ENCODE measurements at places on chromosomes 12 and 14.

GRCh38 chr12:107386569-107386968 lies 293.2 kb upstream of the CRY1 start:
- no peak for DNase-seq

DNA sequence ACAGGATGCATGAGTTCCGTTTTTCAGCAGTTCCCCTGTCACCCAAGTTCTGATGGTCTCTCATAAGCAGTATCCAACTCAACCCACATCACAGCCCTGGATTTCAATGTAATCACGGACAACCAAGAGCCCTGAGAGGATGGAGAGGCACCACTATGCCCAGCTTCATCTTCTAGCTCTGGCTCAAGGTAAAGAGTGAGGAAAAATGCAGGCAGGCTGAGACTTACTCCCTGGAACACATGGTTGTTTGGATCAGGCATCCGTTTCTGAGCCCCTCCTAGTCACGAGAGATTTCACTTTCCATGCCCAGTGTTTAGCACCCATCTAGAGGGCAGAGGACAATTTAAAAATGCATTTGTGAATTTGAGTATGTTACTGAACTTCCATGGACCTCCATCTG lies 45.0 kb downstream of the ANO2 start:
- DNase-seq: no peak

DNA sequence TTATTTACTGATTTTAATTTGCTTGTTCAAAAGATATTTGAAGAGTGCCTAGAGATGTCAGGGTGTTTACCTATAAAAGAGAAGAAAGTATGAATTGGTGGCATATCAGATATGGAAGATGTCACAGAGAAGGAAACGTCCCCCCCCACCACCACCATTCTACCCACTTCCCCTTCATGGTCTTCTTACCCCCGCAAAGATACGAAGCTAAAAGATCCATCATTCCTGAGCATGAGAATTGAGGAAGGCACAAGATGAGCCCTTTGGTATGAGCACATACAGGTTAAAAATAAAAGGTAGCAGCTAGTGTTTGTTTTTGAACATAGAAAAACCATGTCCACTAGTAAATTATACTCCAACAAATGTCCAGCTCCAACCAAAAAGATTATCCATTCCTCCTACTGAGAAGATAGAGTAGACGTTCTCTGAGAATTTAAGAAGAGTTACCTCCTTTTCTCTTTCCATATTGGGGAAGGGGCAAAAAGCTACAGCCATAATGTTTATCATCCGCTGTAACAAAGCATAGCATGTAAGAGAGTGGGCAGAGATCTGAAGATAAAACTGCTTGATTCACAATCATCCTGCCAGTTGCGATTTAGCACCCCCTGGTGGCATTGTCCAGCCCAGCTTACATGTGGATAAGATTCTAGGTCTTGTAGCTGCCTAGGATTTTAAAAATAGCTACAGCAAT lies 29.1 kb downstream of the NFYB start:
- peak; percentile 76 for DNase-seq

- DNase-seq: no peak
These were observed 104.3 kb upstream of the SLC35F4 start for GRCh38 chr14:57970175-57970574.

DNA sequence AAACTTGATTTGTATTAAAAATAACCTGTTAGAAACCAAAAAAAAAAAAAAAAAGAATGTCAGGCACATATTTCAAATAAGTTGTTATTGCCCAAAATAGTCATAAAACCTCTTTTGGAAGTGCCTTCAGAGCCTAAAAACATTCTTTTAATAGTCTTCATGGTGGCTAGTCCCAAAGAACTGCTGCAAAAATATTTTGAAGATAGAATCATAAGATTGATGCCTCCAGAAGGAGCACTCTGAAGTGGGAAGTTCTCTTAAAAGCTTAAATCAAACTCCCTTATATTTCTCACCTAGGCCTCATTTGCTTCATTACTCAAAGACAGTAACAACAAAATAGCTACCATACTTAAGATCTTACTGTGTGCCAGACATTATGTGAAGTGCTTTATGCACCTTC lies 27.2 kb upstream of the NT5DC3 start:
- DNase-seq: no peak

DNA sequence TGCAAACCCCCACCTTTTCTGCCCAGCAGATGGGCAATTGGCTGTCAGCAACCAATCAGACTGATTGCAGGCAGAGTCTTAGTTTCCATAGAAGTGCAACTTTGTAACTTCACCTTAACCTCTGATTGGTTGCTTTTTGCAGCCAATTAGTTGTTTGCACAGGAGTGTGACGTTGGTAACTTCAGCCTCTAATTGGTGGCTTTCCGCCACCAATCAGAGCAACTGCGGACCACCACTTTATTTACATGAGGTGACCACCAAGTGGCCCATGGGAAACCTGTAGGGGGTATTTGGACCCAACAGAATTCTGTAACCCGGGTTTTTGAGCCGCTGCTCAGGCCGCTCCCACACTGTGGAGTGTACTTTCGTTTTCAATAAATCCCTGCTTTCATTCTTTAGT lies 32.3 kb downstream of the CDKN1B start:
- DNase-seq: no peak

GRCh38 chr14:74735125-74735524 lies 22.2 kb downstream of the FCF1 start:
- DNase-seq: no peak

GRCh38 chr12:8996682-8997405 lies 7.5 kb downstream of the KLRG1 start:
- no peak for DNase-seq

GRCh38 chr12:46830731-46831334 lies 5.0 kb upstream of the SLC38A4 start:
- no peak for DNase-seq

DNA sequence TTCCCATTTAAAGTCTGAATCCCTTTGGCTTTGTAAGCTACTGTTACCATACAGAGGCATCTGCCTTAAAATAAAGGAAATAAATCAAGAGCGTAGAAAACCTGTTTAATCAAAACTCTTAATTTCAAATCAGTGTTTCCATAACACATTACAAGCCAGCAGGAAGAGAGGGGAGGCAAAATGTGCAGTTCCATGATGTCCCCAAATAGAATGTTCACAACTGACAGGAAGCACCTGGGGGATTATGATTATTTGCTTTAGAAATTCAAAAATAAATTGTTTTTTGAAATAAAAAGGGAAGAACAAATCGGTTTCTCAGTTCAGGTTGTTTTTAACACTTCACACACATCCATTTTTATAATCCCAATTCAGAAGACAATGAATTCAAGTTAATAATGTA lies 21.4 kb downstream of the SOCS2 start:
- no peak for DNase-seq

- no peak for DNase-seq
These were observed 457.3 kb downstream of the FLRT2 start for GRCh38 chr14:85987292-85987691.

GRCh38 chr14:75158843-75159614 lies 17.4 kb downstream of the TMED10 start:
- no peak for DNase-seq

GRCh38 chr14:103702497-103703432 lies 12.5 kb downstream of the XRCC3 start:
- no peak for DNase-seq

DNA sequence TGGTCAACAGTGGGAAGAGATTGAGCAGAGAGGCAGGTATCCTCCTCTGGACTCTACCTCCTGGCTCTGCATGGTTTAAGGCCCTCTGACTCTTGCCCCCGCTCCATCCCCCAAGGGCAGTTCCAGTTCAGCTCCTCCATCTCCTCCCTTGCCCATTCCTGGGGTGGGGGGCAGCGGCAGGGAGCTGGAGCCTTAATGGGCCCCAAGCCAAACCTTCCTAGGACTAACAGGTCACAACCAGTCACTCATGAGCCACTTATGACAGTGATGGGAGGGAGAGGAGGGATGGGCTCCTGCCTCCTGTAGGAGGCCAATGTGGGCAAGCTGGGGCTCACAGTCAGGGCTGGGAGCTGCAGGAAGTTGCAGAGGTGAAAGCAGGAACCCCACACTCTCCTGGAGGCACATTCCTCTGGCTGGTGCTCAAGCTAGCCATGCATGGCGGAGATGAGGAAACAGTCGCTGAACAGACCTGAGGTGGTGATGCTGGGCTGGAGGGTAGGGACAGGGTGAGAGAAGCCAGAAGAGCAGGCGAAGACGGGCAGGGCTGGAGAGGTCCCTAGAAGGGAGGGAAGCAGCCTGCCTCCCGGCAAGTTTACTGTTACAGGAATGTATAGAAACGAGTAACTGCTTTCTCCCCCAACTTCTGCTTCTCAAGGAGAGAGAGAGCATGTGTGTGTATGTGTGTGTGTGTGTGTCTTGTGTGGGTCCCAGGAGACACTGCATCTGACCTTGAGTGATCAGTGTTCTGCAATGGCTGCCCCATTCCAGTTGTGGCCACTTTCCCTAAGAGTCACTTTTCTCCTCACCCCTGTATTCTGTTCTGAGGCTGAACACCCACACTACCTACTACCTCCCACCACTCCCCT lies 5.0 kb upstream of the RAPGEF3 start:
- DNase-seq: no peak

- DNase-seq: no peak
These were observed 29.4 kb downstream of the RPGRIP1 start for GRCh38 chr14:21309238-21309636.

DNA sequence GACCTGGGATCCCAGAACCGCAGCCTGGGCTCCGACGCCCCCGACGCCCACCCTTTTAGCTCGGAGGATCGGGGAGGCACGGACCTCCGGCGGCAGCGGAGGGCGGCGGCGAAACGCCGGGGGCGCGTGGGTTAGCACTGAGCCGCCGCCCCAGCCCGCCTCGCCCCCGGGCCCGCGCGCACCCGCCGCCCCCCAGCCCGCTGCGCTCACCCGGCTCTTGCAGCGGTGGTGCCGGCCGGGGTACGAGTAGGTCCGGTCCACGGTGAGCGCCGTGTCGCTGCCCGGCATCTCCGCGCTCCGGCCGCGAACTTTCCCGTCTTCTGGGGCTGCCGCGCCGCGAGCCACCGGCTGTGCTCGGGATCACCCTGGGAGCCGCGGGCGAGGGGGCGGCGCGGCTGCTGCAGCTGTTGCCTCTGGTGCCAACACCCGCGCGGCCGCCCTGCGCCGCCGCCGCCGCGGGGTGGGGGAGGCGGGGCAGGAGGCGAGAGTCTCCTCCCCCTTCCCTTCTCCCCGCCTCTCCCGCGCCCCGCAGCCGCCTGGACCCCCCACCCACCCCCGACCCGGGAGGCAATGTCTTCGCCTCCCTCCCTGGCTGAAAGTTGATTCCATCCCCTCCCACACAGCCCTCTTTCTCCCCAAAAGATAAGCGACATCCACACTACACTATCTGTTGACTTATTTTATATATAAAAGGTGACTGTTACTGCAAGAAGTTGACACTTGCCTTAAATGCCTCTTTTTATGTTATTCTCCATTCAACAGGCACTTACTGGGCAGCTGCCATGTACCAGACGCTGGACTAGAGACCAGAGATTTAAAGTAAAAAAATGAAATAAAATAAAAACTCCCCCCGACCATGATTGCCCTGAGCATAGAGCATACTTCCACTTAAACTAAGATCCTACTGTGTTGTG lies at the start of gene TMCC3:
TMCC3 (minus strand) TSS at position 415 of the 914 bp plus-strand sequence; CDS start at position 288, 127 bp downstream.
- no peak for DNase-seq

- DNase-seq: no peak
These were observed 114.3 kb upstream of the CAND1 start for GRCh38 chr12:67154901-67155300.

DNA sequence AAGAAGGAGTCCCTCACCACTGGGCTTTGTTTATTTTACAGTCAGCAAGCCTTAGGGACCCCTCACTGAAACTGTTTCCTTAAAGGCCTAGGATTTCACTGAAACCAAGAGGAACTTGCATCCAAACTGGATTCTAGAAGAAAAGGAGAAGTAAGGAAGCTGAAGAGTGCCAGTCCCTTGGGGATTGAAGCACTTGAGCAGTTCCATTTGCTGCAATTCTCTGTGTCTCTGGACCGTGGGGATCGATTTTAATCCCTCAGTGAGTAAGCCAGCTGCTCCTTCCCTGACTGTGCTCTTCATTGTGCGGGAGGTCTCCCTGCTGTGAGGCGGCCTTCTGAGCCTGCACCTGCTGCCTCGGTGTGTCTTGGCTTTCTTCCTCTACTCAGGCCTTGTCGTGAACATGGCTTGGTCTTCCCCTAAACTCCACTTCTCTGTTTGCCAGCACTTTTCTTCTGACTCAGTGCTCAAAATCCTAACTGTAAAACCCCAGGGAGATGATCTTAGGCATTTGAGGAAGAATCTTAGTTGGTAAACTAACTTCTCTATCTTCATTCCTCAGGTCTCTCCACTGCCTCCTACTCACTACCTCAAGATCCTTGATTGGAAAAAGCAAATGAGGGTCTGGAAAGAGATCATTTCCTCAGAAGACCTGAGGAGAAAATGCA lies 132.6 kb downstream of the SLC38A6 start:
- no peak for DNase-seq

GRCh38 chr12:131619736-131620506 lies 91.0 kb upstream of the SFSWAP start:
- no peak for DNase-seq

Data from T follicular helper cell (primary cell).